Fibroblast of skin of scalp (primary cell): ENCODE measurements at places on chromosomes 12 and 14.

GRCh38 chr14:31362746-31363145 is 57.6 kb downstream of the HEATR5A start:
- no peak for DNase-seq

- peak; percentile 63 for DNase-seq
These were observed 15.0 kb downstream of the CEP128 start for GRCh38 chr14:80926397-80927082.

DNA sequence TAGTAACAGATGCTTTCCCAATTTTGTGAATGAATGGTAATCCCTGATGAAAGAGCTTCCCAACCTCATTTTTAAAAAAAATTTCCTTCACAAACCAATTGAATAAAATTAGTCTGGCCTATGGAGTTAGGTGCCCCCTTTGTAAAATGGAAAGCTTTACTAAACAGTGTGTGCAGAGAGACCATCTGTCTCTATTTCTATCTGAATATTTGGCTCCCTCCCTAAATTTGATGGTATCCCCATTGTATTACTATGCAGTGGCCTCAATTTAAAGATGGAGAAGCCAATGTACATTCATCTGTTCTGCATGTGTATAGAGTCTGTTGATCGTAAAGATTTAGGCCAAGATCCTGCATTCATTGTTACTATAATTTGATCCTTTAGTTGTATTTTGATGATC is 397.7 kb upstream of the RGS6 start:
- DNase-seq = no peak

DNA sequence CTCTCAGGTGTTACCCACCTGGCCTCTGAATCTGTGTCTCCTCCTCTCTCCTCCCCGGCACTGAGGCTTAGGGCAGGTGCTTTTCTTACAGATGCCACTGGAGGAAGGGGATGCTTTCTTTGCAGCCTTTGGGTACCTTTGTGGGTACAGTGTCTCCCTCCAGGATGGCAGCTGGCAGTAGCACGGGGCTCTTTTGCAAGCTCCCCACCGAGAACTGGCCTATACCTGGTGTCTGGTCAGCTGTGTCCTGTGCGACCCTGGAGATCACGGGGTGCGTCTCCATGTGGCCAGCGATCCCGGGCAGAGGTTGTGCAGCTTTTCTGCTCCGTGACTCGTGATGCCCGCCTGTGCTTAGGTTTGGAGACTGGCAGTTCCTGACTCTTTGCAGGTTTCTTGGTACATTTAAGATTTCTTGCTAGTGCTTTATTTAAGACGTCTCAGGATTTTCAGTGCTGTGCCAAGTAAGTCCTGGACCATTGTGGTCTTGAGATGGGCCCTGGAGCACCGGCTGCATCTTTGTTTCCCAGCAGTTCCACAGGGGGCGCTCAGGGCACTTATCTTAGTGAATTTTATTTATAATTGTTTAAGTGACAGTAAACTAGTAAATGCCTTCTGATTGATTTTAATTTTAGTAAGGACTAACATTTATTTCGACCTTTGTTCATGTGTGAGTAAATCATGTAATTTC is 68.9 kb downstream of the DDX51 start:
- DNase-seq = no peak

DNA sequence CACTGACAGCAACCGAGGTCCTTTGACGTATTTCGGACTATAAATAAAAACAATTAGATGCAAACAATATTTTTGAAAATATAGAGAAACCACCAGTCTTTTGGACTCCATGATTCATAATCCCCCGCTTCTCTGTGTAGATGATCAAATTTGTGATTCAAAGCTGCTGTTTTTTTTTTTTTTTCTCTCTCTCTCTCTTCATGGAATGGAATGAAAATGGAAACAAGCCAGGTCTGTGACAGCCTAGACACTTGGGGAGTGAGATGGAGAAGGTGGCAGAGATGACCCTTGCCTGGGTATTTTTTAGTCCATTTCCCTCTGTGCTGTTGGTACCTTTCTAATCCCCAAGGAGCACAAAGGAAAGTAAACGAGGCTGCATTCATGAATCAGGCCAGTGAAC is 248.5 kb downstream of the GLT1D1 start:
- no peak for DNase-seq

DNA sequence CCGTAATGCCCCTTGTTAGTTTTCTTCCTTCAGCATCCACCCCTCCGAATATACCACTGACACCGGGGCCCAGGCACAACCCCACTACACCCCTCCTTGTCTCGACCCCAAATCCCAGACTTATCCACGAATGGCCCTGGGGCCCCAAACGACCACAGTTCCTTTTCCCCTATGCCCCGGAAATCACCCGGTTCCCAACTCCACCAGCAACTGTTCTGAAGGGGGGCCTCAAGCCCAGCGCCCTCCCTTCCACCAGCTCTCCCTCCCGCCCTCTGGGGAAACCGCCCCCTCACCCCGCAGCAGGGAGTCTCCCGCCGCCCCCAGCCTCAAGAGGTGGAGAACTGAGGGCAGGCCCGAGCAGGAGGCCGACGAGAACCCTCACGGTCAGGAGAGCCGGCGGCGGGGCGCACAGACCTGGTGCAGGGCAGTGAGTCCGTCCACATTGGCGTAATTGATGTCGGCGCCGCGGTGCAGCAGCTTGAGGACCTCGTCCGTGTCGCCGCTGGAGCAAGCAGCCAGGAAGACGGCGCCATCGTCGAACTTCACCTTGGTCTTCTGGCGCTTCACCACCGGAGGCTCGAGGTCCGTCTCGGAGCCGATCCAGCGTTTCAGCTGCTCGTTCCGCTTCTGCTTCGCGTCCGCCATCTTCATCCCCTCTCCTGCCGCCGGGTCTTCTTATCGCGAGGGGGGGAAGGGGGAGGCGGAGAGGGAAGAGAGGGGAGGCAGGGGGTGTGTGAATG is 446 bp downstream of the PPP1R12A start:
- peak; percentile 57 for DNase-seq

DNA sequence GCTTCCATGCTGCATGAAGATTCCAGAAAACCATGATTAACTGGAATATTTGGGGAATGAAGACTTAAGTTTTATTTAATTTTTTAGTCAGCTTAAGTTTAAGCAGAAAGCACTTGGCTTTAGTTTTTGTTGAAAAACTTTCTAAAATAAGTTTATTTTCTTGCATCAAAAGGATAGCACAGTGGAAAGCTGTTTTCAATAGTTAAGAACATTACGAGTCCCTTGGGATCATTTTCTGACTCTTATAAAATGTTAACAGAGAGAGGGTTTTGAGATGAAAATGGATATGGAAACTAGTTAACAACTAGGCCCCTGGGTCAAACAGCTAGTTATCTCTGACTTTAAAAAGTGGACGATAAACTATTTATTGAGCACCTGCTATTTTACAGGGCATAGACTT is 181.9 kb upstream of the SLC38A2 start:
- DNase-seq = peak; percentile 60

DNA sequence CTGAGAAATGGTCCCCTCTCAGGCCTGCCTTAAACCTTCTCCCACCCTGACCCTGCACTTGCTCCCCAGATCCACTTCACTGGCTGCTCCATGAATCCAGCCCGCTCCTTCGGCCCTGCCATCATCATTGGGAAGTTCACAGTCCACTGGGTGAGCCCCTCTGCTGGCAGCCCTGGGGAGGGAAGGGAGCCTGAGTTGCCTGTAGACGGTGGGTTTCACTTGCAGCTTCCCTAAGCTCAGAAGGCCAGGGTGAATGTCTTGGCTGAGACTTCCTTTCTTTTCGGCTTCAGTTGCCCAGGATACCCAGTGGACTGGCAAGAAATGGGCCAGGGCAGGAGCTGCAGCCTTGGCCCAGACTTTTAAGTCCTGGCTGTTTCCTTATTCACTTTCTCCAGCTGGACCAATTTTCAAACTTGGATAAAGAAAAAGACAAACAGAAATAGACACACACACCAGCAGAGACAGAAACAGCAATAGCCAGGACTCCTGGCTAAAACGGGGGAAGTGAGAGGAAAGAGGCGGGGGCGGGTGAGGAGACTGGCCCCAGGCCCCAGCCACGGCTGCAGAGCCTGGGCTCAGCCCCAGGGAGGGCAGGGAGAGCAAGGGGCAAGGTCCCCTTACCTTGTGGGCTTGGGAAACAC is 2.0 kb downstream of the AQP6 start:
- no peak for DNase-seq

DNA sequence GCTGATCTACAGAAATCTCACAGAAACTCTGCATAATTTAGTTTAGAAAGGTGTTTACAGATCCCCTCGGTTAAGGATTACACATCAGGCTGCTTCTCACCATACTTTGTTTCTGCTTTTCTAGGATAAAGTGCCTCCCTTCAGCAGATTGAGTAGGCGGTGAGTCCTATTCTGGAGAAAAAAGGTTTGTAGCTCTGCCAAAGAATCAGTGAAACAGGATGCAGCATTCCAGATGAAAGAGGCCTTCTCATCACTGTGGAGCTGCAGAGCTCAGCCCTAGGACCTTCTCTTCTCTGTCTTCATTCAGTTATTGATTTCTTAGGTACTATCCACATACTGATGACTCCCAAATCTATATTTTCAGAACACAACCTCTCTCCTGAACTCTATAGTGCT is 155.5 kb upstream of the KRR1 start:
- peak; percentile 40 for DNase-seq

- no peak for DNase-seq
These were observed 20.5 kb downstream of the HPD start for GRCh38 chr12:121838126-121838525.

DNA sequence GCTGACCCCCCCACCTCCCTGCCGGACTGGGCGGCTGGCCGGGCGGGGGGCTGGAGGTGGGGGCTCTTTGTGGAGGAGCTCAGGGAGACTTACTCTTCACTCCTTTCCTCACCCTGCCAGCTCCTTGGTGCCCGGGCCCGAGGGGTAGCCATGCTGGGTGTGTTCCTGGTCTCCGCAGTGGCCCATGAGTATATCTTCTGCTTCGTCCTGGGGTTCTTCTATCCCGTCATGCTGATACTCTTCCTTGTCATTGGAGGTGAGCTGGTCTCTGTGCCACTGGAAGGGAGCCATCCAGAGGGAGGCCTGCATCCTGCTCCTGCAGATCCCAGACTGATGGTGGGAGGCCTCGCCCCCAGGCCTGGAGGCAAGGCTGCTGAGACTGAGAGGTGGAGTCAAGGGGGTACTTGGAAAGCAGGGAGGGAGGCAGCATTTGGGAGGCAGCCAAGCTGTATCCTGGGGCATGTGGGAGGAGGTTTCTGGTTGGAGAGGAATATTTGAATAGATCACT is 19.7 kb downstream of the SOAT2 start:
- DNase-seq = peak; percentile 60

DNA sequence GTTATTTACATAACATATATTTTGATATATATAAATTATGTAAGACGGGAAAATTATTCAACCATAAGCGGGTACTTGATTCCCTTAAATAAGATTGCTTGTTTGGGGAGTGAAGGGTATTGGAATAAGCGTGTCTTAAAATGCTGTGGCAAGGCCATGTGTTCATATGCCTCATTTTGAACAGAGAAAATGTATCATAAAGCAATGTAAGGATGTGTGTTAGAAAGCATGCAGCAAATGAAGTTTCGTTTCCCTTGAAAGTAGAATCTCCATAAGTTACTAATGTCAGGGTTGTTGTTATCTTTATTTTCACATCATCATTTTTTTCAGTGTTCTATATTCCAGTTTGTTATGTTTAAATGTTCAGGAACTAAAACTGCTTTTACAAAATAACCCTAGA is 465.6 kb downstream of the FOXG1 start:
- DNase-seq = no peak

DNA sequence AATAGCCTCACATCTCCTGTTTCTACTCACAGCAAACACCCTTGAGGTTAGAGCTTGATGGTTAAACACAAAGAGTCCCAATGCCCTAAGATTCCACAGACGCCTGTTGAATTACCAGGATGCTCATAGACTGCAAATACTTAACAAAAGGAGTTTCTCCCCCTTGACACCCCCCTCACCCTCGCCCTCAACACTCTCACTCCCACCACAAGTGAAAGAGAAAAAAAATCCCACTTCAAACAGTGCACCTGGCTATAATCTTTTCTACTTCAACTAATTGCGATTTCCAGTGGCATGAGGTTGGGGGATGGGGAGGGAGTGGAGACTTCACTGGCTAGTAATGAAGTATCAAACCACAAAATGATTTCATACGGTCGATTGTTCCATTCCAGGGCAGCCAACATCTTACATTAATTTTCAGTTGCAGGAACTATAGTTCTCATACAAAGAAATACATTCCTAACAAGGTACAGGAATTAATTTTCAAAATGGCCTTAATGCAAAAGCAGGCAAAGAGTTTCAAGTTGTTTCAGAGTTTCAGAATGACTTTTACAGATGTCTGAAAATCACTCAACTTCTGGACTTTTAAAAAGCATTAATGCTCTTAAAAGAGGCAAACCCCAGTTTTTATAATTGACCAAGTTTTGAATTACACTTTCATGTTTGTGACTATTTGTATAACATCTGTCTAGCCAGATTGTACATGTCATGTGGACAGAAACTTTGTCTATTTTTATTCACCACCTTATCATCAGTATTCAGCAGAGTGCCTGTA is 390.7 kb downstream of the C12orf75 start:
- DNase-seq = peak; percentile 79

DNA sequence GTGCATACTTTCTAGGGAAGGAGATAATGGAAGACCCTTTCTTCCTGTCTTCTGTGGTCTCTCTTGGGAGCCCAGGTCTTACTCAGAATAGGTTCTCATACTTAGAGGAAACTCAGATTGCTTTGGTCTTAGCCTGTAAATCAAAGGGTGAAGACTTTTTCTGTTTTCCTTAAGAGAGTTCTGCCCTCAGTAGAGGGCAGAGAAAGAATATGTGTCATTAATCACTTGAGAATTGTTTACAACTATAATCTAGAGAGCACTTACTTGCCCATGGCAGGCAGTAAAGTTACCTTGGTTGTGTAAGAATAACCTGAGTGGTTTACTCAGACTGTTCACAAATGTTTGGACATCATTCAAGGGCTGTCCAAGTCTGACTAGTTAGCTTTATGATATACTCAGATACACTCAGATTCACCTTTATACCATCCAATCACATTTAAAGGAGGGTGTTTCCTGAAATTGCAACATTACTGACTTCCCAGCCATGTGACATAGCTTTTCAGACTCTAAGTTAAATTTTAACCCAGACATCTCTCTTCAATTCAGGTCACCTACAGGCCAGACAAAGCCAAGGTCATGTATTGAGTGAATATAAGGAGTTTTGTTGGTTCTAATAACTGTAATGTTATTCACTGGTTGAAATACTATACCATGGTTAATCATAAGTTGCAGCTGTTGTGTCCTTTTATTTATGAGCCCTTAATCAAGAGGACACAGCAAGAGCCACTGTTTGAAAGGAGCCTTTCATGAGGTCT is 372.2 kb downstream of the RAD51B start:
- no peak for DNase-seq

- no peak for DNase-seq
These were observed 2.3 kb downstream of the SLC48A1 start for GRCh38 chr12:47775100-47775911.

DNA sequence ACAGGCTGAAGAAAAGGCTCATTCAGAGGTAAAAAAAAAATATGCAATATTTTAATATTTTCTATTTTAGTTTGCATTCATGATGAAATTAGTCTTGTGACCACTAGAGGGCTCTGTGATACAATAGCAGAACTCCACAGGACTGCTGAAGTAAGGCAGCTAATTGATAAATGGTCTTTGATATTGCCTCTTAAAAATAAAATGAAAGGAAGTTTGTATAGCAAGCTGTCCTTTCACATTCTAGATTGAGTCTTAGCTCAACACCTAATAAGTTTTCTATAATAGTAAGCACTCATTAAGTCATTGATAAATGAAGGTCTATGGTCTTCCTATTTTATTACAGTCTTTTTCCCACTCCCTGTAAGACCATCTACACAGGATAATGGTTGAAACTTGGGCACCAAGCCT is 315.7 kb downstream of the NAV3 start:
- DNase-seq = peak; percentile 47

GRCh38 chr14:42110167-42110566 is 503.5 kb downstream of the LRFN5 start:
- DNase-seq = peak; percentile 69
